Common myeloid progenitor, CD34-positive (primary cell): ENCODE measurements at places on chromosomes 6 and 20.

- H3K27me3 ChIP-seq: no peaks in the 10 kb centered on the region
- peak; percentile 9 for DNase-seq
- H3K4me1 ChIP-seq: no peaks in the 10 kb centered on the region
- H3K36me3 ChIP-seq: no peaks in the 10 kb centered on the region
- no peak overlapping the region for H3K27ac ChIP-seq
- H3K4me3 ChIP-seq: no peak overlapping the region
Measured at GRCh38 chr6:81892891-81893290, 140.4 kb upstream of the TENT5A start.

DNA sequence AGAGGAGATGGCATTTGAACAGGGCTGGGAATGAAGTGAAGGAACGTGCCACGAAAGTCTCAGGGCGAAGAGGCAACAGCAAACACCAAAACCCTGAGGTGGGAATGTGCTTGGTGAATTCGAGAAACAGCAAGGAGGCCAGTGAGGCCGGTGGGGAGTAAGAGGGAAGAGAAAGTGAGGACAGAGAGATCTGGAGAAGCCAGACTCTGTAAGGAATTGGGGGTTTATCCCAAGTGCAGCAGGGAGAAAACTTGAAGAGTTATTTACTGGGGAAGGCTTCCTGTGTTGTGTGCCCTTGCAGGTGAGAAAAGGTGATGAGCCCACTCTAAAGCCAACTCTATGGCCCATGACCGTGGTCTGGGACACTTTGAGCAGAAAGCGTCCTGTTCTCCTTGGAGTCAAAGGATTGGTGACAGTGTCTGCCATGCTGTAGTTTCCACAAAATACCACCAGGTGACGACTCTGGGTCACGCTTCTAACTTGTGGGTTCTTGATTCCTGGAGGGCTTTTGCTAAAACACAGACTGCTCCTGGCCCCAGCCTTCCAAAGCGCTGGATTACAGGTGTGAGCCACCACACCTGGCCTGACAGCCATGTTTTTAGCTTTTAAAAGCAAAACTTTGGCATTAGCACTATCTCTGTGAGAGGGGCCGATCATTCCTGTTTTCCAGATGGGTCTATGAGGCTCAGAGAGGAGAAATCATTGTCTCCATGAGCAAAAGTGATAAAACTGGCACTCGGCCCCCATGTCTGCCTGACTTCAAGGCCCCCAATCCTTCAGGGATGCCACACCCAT, 18.0 kb upstream of the CSNK2A1 start:
- H3K4me3 ChIP-seq: no peak overlapping the region
- no peaks in the 10 kb centered on the region for H3K36me3 ChIP-seq

DNA sequence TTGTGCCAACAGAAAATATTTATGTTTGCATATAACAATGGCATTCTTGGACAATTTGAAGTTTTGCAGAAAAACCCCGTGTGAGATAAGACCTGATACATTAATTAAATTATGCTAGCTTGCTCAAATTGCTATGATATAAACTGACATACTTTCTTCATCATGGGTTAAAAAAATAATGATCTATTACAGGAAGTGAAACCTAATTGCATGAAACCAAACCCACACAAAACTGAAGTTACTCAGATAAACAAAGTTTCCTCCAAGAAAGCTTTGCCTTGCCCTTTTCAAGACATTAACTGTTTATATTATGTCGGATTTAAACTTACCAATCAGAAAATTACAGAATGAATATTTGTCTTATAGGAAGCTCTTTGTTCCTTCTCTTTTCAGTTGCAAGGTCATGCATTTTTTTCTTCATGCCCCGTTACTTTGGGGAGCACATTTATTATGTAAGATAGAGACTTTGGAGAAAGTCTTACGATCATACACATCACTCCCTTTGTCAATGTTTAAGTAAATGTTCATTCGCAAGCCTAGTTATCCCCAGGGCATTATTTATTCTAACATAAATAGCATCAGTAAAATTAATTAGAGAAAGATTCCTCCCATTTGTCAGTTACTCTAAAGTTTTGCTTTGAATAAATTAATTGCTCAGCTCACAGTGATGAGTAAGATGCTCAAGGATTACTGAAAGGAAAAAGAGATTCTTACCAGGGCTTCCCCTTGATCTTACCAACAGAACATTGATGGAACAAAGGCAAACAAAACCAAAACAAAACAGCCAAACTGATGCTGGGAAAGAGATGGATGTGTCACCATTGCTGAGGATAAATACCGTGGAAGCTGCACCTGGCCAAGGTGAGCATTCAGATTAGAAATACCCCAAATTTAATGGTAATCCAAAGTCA, 14.8 kb upstream of the TMEM244 start:
- H3K4me1 ChIP-seq: no peaks in the 10 kb centered on the region
- no peak for DNase-seq
- H3K4me3 ChIP-seq: no peak overlapping the region
- H3K36me3 ChIP-seq: no peaks in the 10 kb centered on the region

DNA sequence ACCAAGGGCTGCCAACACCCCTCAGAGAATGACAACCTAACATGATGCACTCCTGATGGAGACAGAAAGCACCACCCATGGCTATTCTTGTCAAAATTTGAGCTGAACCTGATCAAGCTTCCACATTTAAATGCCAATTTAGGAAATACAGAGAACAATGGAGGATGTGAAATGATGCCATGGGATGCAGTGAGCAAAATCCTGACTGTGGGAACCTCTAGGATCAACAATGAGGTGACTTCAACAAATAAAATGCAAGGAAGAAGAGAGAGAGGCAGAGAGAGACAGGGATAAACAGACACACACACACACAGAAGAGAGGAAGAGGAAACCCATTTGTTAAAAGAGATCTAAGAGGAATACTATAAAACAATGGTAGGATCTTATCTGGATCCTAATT, 119.6 kb upstream of the NUP153 start:
- H3K4me1 ChIP-seq: no peaks in the 10 kb centered on the region
- no peak for DNase-seq
- H3K27me3 ChIP-seq: no peaks in the 10 kb centered on the region
- H3K36me3 ChIP-seq: peaks cover 67% of the 10 kb centered on the region

- H3K4me1 ChIP-seq: no peaks in the 10 kb centered on the region
- peaks cover 2% of the 10 kb centered on the region for H3K36me3 ChIP-seq
- H3K27me3 ChIP-seq: no peaks in the 10 kb centered on the region
- no peak overlapping the region for H3K4me3 ChIP-seq
Measured at GRCh38 chr6:97195117-97195516, 87.9 kb downstream of the MMS22L start.

GRCh38 chr6:2697291-2697690, 53.4 kb downstream of the MYLK4 start:
- H3K36me3 ChIP-seq: no peaks in the 10 kb centered on the region
- no peak overlapping the region for H3K4me3 ChIP-seq
- no peak for DNase-seq

GRCh38 chr6:142878407-142878806, 66.6 kb downstream of the HIVEP2 start:
- no peaks in the 10 kb centered on the region for H3K36me3 ChIP-seq
- H3K4me1 ChIP-seq: peaks cover 10% of the 10 kb centered on the region
- H3K4me3 ChIP-seq: no peak overlapping the region
- H3K27me3 ChIP-seq: no peaks in the 10 kb centered on the region
- DNase-seq: no peak
